Heart left ventricle (tissue), 16 donors: ENCODE measurements at places on chromosomes 2 and 18. TPM values are rescaled to one million over a fixed set of nuclear protein-coding genes. Genes with fewer than 3 reads are reported as not detected.
A peak's percentile ranks its signal among the peaks of the same experiment; 100 is the strongest.

Gene SULT1C2
- total RNA-seq, result 0.25 TPM

Gene GNLY
- total RNA-seq, result 1.4 TPM

Gene MRPL19
- total RNA-seq, result 56.7 TPM

Gene MAP4K4
- total RNA-seq, result 126 TPM

Gene SP140L
- total RNA-seq, result 17.6 TPM

Gene GCG
- total RNA-seq, result not detected

Gene ALKAL2
- total RNA-seq, result 0.44 TPM

GRCh38 chr2:8244639-8245038 lies 437.2 kb upstream of the ID2 start:
- DNase-seq, result no peak

- DNase-seq, result no peak
Measured at GRCh38 chr2:186058614-186059013, 320.0 kb downstream of the FSIP2 start.

- no peak for DNase-seq
Measured at GRCh38 chr2:37543999-37544557, 127.4 kb downstream of the CDC42EP3 start.

DNA sequence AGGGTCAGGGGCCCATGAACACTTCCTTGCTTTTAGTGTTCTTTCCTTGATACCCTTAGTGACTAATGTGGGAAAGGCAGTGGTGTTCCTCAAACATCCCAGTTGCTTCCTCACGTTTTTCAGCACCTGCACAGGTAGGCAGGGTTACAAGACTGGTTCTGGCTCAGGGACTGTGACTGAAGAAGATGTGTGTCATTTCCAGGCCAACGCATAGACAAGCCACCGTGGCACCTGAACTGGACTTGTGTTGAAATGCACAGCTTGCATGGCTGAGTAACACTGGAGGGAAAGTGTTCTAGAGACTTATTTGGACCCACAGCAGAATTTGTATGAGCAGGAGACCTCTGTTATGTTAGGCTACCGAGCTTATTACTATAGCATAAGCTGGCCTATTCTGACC lies 107.9 kb downstream of the SPOPL start:
- DNase-seq, result no peak

- peak; percentile 50 for DNase-seq
Measured at GRCh38 chr2:6820903-6821584, 44.7 kb downstream of the CMPK2 start.

DNA sequence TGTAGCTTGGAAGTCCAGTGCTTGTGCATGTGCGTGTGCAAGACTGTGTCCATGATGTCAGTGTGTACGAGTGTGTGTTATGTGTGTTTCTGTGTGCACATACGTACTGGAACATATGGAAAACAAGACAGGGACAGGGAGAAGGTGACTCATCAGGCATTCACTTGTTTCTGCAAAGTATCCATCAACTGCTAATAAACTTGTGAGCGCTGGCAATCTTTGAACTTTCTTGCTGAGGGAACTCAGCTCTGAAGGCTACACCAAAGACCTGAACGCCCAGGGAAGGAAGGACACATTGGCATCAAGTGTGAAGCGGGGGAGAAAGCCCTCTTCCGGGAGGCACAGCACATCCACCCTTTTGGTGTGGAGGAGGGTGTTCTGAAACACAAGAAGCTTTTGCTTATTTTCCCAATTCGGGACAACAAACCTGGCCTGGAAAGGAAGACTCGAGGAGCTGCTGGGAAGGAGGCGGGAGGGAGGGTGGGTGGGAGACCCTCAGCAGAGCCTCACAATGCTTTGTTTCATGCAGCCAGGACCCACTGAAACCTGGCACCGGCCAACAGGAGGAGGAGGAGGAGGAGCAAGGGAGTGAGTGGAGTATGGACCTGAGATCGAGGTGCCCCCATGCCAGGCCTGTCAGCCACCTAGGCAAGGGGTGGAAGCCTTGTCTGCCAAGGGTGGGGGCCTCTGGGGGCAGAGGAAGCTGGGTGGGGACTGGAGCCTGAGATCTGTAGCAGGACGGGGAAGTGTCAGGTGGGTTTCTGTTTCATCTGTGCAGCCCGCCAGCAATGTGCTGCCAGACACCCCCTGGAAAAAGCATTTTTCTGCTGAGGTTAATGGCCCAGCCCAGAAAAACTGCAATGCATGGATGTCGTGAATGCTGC lies 26.8 kb downstream of the SMAD7 start:
- DNase-seq, result no peak

DNA sequence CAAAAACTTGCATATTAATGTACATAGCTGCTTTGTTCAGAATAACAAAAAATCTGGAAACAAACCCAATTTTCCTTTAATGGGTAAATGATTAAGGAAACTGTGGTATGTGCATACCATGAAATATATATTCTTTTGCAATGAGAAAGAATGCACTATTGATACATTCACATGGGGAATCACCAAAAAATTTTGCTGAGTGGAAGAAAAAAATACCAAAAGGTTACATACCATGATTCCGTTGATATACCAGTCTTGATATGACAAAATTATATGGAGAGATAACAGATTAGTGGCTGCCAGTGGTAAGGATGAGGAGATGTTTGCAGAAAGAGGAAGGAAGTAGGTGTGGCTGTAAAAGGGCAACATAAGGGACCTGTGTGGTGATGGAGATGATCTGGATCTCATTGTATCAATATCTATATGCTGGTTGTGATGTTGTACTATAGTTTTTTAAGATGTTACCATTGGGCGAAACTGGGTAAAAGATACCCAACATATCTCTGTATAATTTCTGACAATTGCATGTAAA lies 54.6 kb upstream of the BCL2L11 start:
- DNase-seq, result no peak

DNA sequence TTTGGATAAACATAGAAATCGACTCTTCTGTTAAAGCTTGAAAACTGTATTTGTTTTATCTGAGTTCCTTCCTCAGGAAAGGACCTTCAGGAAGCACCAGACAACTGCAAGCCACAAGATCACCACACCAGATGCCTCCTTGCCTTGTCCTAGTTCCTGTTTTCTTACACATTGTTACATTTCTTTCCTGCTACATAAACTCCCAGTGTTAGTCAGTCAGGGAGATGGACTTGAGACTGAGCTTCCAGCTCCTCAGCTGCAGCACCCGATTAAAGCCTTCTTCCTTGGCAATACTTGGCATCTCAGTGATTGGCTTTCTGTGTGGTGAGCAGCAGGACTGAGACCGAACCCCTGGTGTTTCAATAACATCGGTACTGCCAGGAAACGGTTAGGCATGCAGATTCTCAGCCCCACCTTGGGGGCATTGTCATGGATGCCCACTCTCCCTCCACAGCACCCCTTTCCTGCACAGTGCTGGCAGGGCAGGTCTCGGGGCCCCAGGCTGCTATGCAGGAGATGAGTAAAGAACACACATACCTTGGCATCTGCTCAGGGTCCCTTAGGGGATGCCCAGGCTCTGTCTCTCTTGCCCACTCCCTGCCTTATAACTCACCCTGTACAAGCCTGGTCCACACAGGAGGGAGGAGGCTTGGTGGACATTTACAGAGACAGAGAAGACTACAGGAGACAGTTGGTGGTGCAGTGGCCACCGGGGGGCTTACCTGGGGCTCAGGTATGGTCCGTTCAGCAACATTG lies 32.6 kb downstream of the ANKMY1 start:
- no peak for DNase-seq

DNA sequence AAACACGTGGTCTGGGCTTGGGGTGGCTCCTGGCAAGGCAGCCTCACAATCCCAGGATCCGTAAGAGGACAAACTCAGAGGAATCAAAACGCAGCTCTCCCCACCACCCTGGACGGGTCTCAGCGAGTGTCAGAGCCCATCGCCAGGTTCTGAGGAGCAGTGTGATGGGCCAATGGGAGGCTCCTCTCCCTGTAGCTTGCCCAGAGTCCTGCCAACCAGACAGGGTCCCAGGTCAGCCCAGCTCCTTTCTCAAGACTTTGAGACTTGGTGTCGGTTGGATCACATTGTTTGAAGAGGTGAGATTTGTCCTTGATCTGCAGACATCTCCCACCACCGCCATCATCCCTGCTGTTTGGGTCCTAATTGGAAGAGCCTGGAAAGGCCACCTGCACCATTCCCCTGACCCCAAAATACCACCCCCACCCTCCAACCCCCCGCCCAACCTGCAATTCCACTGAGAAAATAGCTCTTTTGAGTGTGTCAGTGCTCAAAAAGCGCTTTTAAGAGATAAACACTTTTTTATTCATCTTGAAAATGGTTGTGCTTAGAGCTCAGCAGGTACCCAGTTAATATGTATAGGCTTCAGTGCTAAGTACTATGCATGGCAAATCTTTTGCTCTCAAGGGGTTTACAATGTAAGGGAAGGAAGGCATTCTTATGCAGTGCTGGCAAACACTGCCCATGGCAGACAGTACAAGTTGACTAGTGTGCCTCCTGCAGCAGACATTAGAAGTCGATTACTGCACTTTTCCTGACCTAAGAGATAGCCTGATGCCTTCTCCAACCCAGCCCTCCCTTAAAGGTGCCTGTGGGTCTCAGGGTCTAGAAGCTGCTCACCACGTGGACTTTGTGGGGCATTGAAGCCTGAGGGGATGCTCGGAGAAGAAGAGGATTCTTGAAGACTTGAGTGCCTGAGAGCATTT lies 50.6 kb downstream of the GLI2 start:
- DNase-seq, result no peak

DNA sequence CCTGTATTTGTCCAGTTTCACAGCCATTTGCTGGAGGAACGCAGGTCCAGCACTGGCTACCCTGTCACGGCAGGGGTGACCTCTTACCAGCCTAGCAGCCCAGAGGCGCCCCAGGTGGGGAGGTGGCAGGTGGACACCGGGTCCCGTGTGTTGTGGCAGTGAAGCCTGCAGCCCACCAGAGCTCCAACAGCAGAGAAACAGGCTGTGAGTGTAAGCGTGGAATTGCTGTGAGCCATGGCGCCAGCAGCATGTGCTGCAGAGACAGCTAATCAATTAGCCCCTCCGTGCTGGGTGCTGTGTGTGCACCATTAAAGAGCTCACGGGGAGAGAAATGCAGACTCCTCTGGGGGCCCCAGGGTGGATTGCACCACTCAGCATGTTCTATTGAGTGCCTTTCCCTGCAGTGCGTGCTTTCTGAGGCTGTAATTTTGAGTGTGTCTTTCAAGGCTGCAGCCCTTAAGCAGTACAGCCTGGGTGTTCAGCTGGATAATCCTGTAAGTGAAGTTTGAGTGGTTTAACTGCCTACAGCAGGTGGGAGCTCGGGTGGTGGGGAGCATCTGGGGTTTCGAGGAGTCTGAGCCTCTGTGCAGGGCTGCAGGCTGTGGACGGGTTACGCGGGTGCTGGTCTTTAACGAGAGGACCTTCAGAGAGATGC lies 15.9 kb downstream of the RTP5 start:
- DNase-seq, result no peak

DNA sequence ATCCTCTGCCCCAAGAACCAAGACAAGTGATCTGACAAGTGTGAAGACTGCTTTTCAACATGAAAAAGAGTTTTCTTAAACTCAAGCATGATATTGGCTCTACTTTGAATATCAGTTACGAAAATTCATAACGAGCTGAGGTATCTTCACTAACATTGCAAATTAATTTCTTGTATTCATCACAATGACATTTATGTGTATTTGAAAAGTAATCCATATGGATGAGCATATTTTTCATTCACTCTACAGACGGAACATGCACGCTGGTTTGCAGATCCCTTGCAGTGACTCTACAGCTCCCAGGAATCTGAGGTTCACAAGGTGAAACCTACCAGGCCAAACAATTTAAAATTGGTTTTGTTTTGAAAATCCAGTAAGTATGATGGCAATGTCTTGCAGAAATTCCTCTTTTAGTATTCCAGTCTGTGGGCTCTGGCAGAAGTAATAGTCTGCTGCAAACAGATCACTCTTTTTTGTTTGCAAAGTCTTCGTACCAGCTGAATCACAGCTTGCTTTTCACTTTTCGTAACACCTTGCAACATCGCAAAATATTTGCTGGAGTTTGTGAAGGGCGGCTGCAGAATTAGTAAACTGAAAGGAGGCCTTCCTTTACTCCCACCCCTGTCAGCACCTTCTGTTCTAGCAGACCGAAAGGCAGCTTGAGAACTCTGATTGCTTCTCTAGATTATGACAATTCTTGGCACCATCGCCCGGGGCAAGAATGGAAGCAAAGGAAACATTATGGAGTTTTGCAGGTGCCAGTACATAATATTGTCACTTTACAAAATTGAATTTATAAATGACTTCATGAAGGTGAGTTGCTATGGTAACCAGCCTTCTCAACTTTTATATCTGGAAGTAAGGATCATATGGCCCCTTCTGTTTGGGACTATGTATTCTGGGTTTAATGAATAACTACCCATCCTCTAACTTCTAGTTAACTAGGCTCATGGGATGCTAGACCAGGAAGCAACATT lies 168.7 kb downstream of the TMEM247 start:
- DNase-seq, result no peak

- no peak for DNase-seq
Measured at GRCh38 chr2:107412209-107412904, 414.3 kb upstream of the RGPD4 start.

DNA sequence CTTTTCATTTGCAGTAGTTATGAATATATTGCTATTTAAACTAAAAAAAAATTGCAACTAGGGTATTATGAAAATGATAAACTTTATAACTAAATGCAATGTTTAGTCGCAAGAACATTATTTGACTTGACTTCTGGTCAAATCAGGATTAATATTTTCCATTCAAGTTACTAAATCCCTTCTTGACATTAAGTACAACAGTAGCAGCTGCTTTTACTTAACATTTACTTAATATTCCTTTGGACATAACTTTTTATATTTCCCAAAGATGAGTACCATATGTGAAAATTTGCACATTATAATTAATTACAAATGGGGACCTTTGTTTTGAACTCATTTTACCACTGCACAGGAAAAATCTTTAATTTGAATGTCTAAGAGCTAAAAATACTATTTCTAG lies 74.0 kb downstream of the PMS1 start:
- no peak for DNase-seq

GRCh38 chr2:28624793-28625701 lies 126.6 kb upstream of the PPP1CB start:
- peak; percentile 59 for DNase-seq

DNA sequence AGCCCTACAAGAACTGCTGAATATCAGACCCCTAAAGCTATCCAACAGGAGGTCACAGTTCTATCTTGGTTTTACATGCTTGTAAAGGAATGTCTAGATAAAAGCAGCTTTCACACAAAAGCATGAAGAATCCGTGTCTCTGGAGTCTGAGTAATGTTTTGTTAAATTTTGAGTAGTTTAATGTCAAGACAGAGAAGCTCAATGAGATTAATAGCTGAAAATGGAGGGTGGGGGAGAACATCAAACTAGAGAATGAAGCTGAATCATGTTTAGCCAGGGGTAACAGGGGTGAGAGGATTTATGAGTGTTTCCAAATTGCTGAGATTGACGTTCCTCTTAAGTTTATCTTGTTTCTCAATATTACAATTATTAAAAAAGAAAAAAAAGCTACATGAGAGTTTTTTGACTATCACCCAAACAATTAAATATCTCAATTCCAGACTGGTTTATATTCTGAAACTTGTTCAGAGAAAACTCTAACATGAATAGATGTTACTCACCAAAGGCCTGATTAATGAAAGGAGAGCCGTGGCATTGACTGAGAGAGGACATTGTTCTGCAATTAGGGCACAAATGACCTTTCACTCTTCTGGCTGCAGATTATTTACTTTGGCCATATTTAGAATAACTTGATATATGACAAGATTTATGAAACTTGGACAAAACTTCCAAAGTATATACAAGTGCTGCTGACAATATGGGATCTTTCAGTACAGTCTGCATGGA lies 266.4 kb upstream of the ETAA1 start:
- DNase-seq, result no peak

GRCh38 chr2:135893374-135893794 lies 17.1 kb upstream of the MCM6 start:
- no peak for DNase-seq
